Hepatocyte (in vitro differentiated cells): ENCODE measurements at places on chromosomes 3 and 15. TPM values are rescaled to one million over a fixed set of nuclear protein-coding genes. Genes with fewer than 3 reads are reported as not detected.

The KBTBD12 gene
- not detected in 2 replicates for polyA plus RNA-seq

The CLDN16 gene
- 0.39 and 1.2 TPM in 2 replicates for polyA plus RNA-seq

DNA sequence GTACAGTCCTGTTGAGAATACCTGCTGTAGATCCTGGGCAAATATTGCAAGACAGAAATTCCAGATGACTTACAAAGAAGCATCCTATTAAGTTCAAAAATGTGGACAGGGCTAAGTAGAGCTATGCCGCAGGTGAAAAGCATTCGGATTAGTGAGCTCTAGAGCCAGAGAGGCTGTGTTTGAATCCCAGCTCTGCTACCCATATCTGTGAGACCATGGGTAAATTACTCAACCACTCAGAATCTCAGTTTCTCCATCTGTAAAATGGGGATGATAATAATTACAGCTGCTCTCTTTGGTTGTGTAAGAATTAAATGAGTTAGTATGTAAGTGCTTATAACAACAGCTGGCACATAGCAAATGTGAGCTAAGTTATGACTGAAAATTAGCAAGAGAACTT lies 3.9 kb downstream of the ADAMTS7 start:
- DNase-seq = no peak

The TICRR gene
- 0.47 and 0.91 TPM in 2 replicates for polyA plus RNA-seq

- DNase-seq = peak; percentile 15
These were observed 13.4 kb downstream of the TCF12 start for GRCh38 chr15:56931639-56932508.

The ZDHHC23 gene
- polyA plus RNA-seq = 1.9 and 3.3 TPM in 2 replicates

GRCh38 chr15:101183931-101184305 lies 67.9 kb downstream of the CHSY1 start:
- DNase-seq = no peak

DNA sequence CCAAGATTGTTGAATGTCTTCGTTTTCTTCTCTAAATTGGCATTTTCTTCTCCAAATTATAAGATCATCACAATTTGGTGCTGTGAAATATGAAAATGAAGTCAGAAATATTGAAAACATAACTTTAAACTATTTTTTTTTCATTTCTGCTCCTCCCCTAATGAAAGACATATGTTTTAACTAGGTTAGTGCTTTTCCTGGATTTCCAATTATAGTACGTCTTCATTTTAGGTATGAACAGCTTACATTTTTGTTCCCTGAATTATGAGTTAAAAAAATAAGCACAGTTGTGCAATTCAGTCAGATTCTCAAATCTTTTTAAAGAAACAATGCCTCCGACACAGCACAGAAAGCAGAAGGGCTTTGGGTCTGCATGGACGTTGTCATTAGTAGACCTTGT lies 83.5 kb upstream of the CFAP20DC start:
- no peak for DNase-seq

DNA sequence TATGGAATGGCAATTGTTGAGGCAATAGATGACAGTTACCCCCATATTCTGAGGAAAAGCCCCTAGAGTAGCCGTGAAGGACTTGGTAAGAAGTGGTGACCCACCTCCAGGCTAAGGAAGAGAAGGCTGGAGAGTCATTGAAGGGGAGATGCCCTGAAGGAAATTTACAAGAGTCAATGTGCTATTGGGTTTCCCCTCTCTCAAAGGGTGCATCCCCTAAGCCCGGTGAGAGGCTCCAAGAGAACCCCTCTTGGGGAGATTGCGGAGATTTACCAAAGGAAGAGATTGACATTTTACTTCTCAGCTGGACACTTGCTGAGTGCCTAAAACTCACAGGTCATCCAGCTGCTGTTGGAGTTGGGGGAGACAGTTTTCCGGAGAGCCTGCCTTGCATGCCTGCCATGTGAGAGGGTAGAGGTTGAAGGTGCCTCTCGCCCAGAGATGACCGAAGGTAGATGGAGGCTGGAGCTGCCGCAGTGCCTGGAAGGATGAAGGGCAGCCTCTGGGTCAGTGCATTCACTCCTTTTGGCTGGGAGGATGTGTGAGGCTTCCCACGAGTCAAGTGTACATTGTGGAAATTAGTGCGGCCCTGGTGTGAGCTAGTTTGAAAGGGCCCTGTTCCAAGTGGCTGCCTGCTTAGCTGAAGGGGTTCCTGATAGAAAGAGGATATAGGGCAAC lies 30.7 kb downstream of the MESD start:
- no peak for DNase-seq

DNA sequence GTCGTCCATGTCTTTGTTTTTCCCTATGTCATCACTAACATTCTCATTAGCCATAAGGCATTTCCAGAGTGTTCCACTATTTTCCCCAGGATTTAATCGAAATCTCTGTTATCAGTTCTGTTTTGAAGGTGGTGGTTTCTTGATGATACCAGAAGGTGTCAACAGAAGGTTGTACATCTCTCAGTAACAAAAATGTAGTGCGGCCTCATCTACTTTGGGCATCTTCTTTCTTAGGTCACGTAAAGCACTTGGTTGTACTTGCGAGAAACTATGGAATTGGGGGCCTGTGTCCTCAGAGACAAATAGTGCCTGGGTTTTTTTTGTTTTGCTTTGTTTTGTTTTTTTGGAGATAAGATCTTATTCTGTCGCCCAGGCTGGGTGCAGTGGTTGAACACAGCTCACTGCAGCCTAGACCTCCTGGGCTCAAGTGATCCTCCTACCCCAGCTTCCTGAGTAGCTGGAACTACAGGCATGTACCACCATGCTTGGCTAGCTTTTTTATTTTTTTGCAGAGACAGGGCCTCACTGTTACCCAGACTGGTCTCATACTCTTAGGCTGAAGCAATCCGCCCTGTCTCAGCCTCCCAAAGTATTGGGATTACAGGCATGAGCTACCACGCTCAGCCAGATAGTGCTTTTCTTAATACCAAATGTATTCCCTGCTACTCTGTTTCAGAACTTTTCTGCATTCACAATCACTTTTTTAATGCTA lies 61.2 kb upstream of the FURIN start:
- DNase-seq = no peak
